ENCODE measurements at places on chromosomes 4 and X.
A peak's percentile ranks its signal among the peaks of the same experiment; 100 is the strongest.

- peak; percentile 42 for DNase-seq
These were observed 182.4 kb upstream of the ARSJ start for GRCh38 chr4:114161809-114162208.

DNA sequence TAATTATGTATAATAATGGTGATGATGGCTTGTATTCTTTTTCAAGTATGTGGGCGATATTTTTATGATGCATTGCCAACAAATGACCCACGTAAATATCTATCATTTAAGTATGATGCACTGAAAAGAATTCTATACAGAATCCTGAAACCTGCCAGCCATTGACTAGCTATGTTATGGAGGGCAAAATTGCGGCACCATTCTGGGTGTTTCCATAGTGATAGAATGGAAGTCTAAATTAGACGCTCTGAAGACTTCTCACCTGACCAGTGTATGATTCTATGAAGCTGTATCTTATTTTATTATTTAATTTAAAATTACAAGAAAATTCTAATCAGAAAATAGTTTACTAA, 677 bp upstream of the CENPC start:
- DNase-seq = no peak

- no peak for DNase-seq
These were observed 162.0 kb upstream of the GATB start for GRCh38 chr4:151922811-151923210.

- no peak for DNase-seq
These were observed 244.6 kb downstream of the NKX6-1 start for GRCh38 chr4:84254537-84254936.

GRCh38 chr4:61277785-61278760, 77.9 kb downstream of the ADGRL3 start:
- no peak for DNase-seq

DNA sequence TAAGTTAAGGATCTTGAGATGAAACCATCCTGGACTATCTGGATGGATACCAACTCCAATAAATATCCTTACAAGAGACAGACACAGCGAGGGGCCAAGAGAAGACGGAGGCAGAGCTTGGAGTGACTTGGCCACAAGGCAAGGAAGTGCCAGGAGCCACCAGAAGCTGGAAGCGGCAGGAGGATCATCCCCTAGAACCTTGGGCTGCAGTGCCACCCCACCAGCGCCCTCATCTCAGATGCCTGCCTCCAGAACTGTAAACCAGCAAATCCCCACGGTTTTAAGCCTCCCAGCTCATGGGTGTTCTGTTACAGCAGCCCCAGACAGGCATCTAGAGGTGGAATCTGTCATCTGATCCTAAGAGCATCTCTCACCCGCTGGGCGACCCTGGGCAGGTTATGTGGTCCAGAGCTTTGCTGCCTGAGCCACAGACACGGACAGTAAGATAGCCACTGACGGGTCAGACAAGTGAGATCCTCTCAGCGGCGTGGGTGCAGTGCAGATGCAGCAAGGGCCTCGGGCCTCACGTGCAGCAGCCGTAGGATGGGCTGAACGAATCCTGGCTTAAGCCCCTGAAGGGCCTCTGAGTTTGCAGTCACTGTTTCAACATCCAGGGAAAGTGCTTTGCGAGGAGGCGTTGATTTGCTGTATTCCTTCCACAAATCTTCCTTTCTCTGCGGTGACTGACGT, 25.1 kb upstream of the MXD4 start:
- DNase-seq = peak; percentile 27

GRCh38 chr4:187141101-187141500, 417.4 kb upstream of the FAT1 start:
- DNase-seq = no peak

Data from H9 (cell line).